ENCODE measurements at places on chromosomes 16 and 17. TPM values are rescaled to one million over a fixed set of nuclear protein-coding genes. Genes with fewer than 3 reads are reported as not detected.

SPIRE2 gene
- polyA plus RNA-seq: 2.3 TPM

DNA sequence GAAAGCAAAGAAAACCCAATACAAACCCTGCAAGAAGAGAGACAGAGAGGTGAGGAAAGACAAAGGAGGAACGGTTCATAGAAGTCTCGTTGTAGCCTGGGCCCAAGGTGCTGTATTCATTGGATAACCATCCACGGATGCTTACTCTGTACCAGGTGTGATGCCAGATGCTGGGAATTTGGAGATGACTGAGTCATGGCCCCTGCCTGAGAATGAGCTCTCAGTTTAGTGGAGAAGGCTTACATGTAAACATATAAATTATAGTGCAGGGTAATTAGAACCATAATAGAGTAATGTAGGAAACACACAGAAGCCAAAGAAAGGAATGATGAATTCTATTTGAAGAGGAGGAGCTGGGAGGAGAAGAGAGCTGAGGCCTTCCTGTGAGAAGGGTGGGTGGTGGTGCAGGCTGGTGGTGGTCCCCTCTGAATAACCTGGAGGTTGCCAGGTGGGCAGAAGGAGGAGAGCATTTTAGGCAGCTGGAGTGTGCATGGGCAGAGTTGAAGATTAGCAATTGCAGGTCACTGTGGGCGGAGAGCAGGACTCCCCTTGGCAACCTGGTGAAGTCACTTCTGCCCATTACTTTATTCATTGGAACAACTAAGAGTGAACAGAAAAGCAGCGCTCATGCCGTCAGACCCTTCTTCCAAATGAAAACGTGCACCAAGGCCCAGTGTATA lies 7.7 kb upstream of the ZG16 start:
- no peak for DNase-seq

DNA sequence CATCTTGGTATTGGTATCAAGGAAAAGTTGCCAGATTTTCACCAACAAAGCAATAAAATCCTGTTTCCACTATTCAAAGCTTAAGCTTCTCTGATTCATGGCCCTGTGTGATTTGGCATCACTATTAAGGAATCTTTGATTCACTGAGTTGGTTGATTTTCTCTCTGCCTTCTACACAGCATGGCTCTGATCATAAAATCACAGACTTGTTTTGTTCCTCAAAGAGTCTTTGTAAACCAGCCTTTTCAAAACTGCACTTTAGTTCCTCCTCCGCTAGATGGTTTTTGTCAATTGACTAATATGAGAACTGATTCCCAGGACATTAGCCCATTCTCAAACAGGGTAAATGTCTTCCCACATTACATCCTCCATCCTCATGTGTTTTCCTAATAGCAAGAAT lies 197.6 kb downstream of the DNAH9 start:
- no peak for DNase-seq

DNA sequence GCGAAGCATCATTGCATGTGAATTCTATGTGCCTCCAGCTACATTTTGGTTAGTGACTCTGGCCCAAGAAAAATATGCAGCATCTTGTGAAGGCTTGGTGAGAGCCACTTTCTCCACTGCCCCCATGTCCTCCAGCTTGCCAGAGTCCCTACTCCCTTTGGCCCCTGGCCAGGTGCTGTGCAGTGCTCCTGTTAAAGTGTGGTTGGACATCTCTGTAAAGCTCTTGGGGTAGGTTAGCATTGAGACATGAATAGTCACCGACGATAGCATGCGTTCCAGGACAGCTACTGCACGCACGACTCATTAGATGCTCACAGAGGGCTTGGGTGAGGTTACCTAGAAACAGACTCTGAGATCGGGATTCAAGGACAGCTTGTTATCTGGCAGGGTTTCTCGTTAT lies 48.6 kb downstream of the FOXL1 start:
- peak; percentile 64 for DNase-seq
